ENCODE measurements at places on chromosomes 7 and 10.

DNA sequence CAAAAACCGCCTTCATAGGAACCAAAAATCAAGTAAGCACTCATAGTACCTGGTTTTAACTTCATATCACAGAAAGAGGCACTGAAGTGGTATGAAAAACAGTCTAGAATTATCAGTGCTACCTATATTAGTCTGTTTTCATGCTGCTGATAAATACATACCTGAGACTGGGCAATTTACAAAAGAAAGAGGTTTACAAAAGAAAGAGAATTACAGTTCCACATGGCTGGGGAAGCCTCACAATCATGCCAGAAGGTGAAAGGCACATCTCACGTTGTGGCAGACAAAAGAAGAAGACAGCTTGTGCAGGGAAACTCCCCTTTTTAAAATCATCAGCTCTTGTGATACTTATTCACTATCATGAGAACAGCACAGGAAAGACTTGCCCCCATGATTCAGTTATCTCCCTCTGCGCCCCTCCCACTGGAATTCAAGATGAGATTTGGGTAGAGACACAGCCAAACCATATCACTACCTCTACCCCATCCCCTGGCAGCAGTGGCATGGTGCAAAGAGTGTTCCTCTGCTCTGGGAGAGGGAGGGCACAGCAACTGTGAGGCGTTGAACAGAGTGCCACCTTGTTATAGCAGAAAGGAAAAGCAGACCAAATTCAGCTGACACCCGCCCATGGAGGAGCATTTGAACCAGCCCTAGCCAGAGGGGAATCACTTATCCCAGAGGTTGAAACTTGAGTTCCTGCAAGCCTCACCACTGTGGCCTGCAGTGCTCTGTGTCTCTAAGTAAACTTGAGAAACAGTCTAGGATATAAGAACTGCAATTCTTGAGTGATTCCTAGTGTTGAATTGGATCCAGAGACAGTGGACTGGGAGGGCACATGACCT lies 61.9 kb upstream of the PTPRZ1 start:
- no peak for DNase-seq

DNA sequence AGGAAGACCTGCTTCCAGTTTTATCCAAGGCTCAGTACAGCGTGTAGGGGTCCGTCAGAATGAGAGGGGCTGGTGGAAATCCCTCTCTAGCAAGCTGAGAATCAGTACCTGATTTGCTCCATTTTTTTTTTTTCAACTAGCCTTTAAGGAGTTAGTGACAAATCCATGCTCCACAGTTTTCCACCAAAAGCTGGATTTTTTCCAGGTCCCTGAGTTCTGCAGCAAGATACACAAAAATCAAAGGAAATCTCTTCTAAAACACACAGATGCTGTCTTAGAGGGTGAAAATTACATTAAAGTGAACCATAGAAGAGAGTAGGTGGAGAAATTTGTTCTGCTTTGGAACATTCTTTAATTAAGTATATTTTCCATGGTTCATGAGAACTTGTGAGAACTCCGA lies 30.4 kb downstream of the MDFIC start:
- no peak for DNase-seq

DNA sequence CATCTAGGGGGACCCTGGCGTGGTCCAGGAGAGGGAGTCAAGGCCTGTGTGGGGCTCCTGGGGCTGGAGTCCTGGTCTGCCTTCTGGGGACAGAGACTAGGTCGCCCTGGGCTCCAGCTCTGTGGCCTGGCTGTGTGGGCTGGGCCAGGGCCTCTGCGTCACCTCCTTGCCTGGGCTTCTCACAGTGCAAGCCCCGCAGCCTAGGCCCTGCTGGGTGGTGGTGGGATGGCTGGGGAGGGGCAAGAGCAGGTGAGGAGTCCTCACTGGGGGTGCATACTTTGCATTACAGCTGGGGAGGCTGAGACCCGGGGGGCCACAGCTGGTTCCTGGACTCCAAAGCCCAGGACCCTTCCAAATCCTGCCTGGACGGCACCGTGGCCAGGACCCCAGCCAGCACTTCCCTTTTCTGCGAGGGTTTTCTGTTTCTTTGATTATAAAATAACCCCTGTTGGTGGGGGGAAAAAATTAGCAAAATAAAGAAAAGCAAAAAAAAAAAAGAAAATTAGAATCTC lies 23.5 kb downstream of the PWWP2B start:
- DNase-seq: no peak

GRCh38 chr10:97427571-97428179 lies 1.7 kb downstream of the PGAM1 start:
- no peak for DNase-seq

DNA sequence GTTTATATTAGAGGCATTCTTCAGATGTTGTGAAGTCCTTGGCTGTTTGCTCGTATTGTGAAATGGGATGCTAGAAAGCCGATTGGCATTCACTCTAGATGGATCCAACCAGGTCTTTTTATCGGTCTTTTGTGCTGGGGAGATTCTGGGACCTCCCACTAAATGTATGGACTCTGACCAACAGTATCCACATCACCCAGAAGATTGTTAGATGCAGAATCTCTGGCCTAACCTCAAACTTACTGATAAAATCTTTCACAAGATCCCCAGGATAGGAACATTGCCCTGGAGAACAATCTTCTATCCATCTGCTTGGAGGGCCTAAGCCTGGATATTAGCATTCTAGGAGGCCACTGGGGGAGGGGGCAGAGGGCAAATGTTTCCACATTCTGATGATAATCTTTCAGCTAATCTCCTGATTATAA lies 160.9 kb downstream of the PLXDC2 start:
- no peak for DNase-seq

DNA sequence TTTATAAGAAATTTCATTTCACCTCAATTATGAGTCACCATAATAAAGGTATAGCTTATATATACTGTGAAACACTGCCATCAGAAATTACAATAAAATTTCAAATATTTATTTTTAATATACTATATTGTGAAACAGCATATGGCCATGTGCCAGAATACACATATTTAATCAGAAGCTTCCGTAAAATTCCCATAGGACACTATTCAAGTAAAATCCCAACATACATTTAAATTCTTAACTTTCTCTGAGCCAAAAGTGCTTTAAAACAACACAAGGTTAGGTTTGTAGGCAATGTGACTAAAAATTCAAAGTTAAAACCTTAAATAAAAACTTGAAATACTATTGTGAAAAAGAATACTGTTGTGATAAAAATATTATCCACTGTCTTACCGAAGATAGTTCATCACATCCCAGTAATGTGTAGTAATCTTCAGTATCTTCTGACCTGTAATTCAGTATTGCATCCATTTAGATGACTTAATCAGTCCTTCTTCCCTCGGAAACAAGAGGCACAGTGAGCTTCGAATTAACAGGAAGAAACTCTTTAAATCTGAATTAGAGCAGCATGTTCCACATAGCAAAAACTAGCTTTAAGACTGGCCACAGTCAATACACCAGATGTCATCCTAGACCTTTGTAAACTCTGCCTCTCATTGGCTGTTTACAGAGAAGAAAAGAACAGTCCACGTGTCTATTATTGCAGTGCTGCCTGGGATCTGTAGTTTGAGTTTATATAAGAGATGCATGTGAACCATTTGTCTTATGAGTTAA lies at the start of gene DNAJC12:
Gene DNAJC12, minus strand, starts transcription at position 648 of the 774 bp plus-strand sequence. Its CDS starts 177 bp downstream, at position 471.
- peak; percentile 46 for DNase-seq

- no peak for DNase-seq
These were observed 5.6 kb downstream of the GDF10 start for GRCh38 chr10:47305566-47305965.

DNA sequence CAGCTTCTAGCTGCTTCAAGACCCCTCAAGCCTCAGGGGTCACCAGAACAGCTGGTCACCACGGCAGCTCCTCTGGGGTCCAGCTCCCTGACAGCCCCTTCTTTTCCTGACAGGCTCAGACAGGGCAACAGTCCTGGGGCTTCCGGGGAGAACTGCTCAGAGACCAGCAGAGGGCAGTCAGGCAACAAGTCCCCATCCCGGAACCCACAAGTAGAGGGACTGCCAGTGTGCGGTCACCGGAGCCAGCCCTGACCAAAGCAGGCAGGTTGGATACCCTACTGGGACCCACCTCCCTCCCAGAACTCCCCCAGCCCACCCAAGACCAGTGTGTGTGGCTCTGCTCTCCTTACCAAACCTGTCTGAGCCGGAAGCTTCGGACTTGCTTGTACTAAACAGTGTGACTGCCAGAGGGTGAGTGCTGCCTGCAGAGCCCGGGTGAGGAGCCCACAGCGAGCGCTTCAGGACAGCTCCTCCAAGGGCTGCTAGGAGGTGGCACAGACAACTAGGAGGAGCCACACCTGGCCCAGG lies 40.3 kb downstream of the YKT6 start:
- DNase-seq: peak; percentile 44

DNA sequence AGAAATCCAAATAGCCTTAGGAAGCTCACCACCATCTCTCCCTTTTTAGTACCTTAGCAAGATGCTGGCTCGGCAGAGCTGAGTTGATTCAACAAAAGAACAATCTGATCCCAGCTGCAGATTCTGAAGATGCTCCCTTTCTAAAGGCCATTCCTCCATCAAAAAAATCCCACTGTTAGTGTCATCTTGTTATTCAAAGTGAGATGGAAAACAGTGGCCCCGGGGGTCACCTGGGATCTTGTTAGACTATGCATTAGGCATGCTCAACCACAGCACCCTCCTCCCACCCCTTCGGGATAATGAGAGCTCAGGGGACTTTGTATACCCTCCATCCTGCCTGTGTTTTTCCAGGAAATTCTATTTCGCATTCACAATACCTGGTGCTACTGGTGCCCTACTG lies 2.4 kb downstream of the NCAPG2 start:
- DNase-seq: no peak

DNA sequence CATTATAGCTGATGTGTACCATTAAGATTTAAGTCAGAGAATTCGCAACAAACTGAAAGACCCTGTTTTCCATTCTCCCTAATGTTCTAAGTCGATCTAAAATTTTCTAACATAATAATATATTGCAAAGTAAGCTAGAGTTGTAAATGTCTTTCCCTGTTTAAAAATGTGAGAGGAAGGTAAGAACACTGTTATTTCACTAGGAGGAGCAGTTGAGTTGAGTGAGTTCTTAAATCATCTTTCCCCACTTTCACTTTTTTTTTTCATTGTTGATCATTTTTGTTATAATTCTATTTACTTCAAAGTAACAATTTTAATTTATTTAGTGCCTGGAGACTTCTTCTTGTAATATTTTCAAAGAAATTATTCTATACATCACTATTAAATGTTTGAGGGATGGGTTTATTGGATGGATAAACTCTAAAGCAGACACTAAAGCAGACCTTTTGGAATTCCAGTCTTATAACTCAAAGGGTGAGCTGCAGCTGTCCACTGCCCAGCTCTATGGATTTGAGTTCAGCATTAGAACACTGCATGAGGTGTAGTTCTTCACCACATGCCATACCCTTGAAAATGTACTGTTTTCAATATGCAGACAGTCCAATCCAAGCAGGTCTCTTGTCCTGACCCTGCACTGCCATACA lies 181.3 kb upstream of the FZD1 start:
- DNase-seq: peak; percentile 45

DNA sequence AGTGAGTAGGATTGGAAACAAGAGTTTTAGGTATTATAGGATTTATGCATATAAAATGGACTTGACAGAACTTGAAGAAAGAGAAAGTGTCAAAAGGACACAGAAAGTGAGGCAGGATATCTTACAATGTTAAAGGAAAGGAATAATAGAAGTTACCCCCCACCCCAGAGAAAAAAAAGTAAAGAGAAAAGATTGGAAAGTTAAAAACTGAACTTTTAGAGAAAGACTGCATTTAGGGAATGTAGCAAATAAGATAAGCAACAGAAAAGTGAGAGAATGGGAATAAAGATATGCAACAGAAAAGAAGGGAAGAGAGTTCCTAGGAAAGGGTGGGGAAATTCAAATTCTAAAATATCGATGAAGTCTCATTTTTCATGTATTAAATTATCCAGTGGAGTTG lies 250.5 kb upstream of the KAT6B start:
- no peak for DNase-seq

- no peak for DNase-seq
These were observed 619.8 kb downstream of the LRMDA start for GRCh38 chr10:76051007-76051936.

All from NCI-H1092 treated with DMSO at 0.1 percent for 48 hours (cell line).